CD4-positive, alpha-beta T cell treated with Interleukin-1 beta for 1 hour (primary cell): ENCODE measurements at places on chromosomes 5 and 9.

DNA sequence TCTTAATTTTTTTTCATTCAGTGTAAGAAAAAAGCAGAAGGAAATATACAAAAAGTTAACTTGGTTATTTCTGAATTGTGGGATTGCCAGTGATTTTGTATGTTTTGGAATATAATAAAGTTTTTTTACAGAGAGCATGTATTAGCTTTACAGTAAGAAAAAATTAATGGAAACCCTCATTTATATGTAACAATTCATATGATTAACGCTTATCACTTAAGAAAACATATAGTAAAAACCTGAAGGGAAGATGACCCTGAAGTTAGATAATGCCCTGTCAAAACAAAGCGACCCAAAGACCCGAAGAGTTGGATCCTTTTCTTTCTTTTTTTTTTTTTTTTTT lies 52.4 kb downstream of the EHMT1 start:
- DNase-seq: no peak

GRCh38 chr9:104907278-104907951 lies 20.5 kb downstream of the ABCA1 start:
- no peak for DNase-seq

DNA sequence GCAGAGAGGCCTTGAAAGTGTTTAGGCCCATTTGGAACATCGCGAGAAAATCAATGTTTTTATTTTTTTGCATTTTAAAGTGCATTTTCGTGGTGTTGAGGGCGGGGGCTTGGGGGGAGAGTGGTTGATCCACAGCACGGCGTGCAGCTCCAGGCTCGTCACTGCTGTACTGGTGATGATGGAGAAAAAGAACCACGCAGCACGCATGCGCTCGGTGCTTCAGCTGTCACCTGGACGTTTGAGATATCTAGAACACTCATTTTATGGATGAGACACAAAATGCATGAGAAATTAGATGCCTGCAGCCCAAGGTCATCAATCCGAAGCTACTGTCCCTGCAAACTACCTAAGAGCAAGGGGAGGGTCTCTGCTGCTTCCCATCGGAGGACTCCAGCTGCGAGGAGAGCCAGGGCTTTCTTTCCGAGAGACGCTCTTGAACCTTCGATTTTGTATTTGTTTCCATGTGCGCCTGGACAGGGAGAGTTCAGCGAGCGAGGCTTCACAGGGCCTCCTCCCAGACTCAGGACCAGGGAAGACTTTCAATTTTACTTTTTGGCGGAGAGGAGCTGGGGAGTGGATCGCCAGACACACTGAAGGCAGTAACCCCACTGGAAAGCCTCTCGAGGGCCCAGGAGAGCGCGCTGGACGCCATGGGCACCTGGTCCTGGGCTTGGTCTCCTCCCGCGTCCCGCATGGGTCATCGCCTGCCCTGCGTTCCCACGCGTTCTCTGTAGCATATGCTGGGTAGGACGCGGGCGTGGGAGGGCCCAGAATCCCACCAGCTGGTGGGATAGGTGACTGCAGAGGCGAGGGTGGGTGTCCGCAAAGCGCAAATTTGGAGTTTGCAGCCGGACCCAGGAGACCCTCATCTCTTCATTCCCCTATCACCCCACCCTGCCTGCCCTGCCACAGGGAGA lies 2.5 kb downstream of the DMRT2 start:
- DNase-seq: no peak

DNA sequence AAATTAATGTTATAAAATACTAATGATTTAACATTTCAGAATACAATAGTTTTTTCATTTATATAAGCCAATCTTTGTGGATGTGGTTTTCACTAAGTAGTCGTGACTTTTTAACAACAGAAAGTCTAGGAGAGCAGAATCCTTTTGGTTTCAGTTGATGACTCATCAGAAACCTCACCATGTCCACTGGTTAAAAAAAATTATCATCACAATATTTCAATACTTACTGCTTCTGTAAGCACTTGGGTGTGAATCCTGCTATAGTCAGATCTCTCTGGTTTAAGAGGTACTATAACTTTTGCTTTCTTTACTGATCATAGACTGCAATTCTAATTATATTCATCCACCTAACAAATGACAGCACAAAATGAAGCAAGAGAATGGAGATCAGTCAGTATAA lies 77.2 kb downstream of the MRPS30 start:
- DNase-seq: no peak
